ENCODE measurements at places on chromosomes 6 and 20.
A peak's percentile ranks its signal among the peaks of the same experiment; 100 is the strongest.

- DNase-seq = no peak
These were observed 188.7 kb downstream of the FOXC1 start for GRCh38 chr6:1798303-1798964.

- DNase-seq = no peak
These were observed 244.8 kb downstream of the DLL1 start for GRCh38 chr6:170045981-170046667.

GRCh38 chr6:41781366-41781730 lies 766 bp downstream of the PRICKLE4 start:
- DNase-seq = no peak

DNA sequence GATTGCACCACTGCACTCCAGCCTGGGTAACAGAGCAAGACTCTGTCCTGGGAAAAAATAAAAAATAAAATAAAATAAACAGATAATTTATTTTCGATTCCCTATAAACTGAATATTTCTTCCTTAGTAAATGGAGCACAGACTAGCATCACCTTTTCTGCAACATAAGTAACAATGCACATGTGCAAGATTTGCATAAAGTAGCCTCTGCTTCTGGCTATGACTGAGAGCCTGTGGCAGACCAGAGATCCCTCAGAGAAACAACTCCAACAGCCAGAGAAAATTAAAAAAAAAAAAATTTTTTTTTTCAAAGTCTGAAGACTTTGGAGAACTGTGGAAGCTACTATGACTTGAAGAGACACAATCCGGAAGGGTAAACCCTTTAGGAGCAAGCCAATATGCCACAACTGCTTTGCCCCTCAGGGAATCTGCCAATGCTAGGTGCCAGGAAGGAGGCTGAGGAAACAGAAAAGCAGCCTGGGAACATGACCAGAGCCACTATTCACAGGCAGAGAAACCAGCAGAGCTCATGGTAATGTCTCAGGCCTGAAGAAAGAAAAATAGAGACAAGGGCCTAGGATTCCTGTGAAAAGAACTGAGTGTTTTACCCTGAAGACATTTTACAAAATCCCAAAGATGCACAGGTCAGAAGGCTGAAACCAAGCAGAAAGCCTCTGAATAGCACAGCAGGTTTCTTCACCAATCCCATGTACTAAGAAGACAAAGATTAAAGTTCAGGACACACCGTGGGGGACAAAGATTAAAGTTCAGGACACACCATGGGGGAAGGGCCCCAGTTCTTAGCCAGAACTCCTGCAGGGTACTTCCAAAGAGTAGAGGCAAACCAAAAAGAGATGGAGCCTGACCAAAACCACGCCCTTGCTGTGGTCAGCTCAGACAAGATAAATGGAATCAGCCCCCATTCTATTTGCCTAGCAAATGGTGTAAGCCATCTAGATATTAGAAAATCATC lies 25.8 kb downstream of the B4GALT5 start:
- no peak for DNase-seq

GRCh38 chr6:56235245-56235644 lies 12.1 kb downstream of the COL21A1 start:
- no peak for DNase-seq

GRCh38 chr6:31010393-31011060 lies at the start of gene MUC22:
Gene MUC22, plus strand, starts transcription at chr6:31010474. Its CDS starts 233 bp downstream, at chr6:31010707.
- no peak for DNase-seq

DNA sequence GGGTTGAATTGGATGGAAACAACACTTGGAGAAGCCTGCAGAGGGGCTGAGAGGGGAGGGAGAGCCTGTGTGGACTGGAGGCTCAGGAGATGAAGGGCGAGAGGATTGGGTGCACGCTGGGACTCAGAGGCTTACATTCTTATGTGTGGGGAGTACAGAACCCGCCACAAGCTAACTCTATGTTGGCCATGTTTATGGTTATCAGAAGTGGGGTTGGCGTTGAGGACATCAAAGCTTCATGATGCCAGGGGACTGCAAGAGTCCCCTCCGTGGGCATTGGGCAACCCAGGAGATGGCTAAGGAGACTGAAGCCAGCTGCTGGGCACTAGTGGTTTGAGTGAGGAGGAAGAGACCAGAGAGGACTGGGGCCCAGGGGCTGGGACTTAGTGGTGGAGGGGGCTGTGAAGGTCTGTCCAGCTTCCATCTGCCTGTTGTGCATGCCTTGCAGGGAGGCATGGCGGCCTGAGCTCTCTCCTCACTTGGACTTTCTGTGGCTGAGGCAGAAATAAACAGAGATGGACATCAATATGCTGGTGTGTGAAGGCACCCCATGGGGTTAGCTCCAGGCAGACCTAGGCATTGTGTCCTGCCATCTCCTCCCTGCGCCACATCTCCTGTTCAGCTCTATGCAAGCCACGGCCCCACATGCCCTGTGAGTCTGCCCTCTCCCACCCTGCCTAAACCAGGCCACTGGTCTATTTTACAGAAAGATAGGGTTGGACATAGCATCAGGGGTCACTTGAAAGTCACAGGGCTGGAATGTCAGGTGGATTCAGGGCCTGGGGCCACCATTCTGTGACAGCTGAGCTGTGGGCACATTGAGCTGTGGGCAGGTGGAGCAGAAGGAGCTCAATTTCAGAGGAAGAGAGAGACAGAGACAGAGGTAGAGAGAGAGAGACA lies 61.6 kb downstream of the PHACTR3 start:
- no peak for DNase-seq

GRCh38 chr20:43388268-43389002 lies 69.3 kb upstream of the SRSF6 start:
- DNase-seq = no peak

GRCh38 chr6:30615958-30616810 lies 859 bp downstream of the PPP1R10 start:
- DNase-seq = peak; percentile 48

DNA sequence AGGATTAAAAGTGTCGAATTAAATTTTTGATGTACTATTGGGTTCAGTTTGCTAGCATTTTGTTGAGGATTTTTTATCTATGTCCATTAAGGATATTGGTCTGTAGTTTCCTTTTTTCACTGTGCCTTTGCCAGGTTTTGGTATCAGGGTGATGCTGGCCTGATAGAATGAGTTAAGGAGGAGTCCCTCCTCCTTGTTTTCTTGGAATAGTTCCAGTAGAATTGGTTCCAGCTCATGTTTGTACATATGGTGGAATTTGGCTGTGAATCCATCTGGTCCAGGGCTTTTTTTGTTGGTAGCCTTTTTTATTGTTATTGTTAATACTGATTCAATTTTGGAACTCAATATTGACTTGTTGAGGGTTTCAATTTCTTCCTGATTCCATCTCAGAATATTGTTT lies 141.8 kb downstream of the SIM1 start:
- no peak for DNase-seq

DNA sequence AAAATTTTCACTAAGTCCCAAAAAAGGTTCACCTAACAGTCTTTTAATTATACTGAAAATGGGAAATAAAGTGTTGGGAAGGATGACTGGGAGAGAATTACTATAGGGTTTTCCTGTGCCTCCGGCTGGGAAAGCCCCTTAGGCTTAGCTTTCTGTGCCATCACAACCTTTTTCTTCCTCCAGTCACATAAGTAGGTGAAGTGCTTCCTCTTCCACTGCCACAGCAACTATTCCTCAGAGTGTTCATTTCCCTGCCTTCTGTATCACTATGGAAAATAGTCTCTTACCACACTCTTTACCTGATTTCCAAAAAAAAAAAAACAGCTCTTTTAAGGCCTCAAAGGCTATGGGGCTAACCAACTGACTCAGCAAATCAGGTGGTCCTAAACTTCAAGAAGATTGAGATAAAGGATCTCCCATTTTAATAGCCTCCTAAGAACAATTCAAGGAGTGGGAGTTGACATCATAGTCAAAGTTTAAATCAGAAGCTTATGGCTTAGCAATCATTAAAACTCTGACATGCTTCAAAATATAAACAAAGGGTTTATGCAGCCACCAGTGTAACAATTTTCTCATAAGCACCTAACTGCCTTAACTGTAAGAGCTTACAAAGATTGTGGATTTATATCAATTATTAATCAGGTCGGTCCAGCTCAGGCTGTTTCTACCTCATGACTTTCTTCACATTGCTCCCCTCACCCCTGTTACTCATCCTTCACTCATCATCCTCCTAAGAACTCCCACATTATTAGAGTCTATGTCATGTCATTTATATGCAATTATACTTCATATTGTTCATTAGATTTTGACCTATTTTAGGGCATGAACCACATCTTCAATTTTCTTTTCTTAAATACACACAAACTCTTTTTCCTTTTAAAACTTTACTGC lies 95.3 kb downstream of the RNGTT start:
- DNase-seq = no peak

DNA sequence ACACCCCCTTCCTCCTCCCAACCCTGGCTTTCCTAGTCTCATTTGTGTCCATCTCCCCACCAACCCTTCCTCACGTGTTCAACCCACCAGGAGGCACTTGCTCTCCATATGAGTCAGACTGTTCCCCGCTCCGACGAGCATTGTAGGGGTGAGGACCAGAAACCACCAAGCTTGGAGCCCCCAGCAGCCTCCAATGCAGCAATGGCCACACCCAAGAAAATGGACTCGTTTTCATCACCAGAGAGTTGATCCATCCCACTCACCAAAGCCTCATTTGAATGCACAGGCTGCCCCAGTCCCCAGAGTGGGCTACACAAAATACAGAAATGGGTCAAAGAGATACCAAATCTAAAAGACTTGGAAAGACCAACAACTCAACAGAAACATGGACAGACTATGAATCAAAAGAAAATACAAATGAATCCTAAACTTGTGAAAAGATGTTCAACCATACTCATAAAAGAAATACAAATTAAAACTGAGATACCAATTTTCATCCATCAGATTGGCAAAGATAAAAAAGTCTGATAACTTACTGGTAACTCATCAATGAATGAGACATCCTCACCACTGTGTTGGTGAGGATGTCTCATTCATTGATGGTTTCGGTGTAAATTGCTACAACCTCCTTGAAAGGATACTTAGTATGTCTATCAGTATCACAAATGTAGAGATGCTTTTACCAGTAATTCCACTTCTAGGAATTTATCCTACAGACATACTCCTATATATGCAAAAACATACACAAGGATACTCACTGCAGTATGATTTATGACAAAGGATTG lies 68.1 kb downstream of the TRERF1 start:
- no peak for DNase-seq

DNA sequence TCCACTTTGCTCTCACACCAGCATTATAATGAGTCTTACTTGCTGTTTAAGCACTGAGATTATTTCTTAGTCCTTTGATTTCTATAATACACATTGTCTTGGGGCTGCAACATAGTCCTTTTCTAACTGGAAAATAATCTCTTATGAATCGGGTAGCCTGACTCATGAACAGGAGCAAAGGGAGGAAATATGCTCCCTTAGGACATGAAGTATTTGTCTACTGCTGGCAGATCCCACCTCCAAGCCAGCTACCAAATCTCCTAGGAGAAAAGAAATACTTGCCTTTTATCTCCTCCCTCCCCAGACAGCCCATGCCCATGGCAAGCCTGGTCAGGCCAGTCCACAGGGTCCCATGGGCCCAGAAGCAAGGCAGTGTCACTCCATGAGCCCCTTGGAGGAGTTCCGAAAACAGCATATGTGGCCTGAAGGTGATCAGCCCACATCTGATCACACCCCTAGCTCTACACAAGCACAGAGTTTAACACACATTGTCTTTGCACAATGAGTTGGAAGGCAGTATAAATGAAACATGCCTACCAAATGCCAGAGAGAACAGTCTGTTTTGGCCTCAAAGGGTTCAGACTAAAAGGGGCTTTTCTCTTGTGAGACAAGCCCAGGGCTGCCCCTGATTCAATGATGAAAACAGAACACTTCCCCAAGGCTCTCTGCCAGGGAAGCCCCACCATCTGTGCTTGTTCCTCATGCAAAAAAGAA lies 37.1 kb upstream of the SLC4A11 start:
- DNase-seq = no peak

- DNase-seq = no peak
These were observed 110.1 kb upstream of the PTPN1 start for GRCh38 chr20:50399917-50400704.

- no peak for DNase-seq
These were observed 405.8 kb downstream of the CDH4 start for GRCh38 chr20:61657721-61658377.

- DNase-seq = no peak
These were observed 534.3 kb upstream of the NRSN1 start for GRCh38 chr6:23591761-23592160.

DNA sequence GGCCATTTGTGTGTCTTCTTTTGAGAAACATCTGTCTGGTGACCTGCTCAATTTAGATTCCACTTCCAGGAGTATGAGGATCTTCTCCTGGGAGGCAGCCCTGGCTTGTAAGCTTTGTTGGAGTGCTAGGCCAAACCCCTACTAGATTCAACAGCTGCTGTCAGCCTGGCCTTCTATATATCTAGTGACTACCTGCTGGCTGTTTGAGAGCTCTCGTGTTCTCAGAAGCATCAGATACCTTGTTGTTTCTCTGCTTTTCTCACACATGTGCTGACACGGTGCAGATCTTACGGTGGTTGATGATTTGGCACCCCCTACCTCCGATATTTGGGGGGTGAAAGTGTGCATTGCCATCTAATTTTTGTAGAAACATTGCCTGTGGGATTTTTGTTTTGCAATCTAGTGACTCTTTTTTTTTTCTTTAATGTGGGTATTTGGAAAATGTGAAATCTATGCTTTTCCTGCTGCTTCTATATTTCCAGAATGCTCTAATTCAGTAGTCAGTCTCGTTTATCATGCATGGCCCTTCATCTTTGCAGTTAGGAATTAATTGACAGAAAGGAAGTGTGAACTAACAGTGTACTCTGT lies 4.7 kb downstream of the CCN2 start:
- no peak for DNase-seq

DNA sequence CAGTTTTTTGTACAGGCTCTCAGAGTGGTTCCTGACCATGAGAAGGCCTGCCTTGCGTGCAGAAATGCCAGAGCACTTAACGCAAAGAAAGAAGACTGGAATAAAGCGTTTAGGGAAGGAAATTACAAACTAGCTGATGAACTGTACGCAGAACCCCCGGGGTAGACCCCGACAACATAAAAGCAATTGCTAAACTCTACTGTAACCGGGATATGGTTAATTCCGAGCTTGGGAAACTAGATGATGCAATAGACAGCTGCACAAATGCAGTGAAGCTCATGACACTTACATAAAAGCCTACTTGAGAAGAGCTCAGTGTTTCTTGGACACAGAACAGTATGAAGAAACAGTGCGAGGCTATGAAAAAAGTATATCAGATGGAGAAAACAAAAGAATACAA lies 35.7 kb downstream of the CITED2 start:
- DNase-seq = no peak

- DNase-seq = no peak
These were observed 44.0 kb upstream of the DOK5 start for GRCh38 chr20:54431156-54431944.

All from NCI-H1436 (cell line).